Bronchus fibroblast of lung (primary cell): ENCODE measurements at places on chromosomes 3 and 15. TPM values are rescaled to one million over a fixed set of nuclear protein-coding genes. Genes with fewer than 3 reads are reported as not detected.

CHRNA3 gene
- total RNA-seq = not detected in 2 replicates

TLR9 gene
- under 0.01 TPM in 1 of 2 replicates, not detected in the other for total RNA-seq

P2RY12 gene
- not detected in 2 replicates for total RNA-seq

HIGD2B gene
- not detected in 2 replicates for total RNA-seq

NDUFB5 gene
- total RNA-seq = 59.2 and 82.5 TPM in 2 replicates

AGTR1 gene
- total RNA-seq = 2.7 and 2.8 TPM in 2 replicates

CHRD gene
- total RNA-seq = 0.17 and 0.30 TPM in 2 replicates

FAM43A gene
- total RNA-seq = 1.8 and 2.4 TPM in 2 replicates
